Stimulated activated CD4-positive, alpha-beta T cell treated with anti-CD3 and anti-CD28 coated beads, Interleukin-4, amount 100 ng/mL, for 24 hours (primary cell): ENCODE measurements at places on chromosomes 16 and 17.

DNA sequence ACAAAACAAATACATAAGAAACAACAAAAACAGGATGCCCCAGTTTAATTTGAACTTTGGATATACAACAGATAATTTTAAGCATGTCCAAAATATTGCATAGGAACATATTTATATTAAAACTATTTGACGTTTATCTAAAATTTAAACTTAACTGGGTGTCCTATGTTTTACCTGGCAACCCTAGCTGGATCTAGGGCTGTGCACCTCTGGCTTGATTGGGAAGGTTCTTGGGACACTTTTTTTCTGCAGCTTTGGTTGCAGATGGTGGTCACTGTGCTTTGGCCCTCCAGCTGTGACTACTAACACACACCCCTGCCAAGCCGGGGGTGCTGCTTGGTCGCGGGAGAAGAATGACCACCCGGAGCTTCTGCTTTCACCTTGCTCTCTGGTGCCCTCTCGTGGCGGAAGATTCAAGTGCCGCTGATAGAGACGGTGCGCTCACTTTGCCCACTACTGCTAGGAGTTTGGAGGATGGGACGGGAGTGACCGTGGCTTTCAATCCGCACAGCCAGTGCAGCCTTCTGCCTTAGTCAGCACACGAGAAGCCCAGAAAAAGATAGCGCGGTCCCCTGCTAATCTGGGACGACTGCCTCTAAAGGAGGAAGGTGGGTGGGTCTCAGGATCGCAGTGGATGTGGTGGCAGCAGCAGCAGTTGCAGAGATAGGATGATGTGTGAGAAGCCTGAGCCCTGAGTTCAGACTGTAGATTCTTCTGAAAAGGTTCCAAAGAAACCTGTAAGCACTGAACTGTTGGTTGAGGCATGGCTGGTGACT is 6.7 kb downstream of the SPACA3 start:
- DNase-seq: peak; percentile 77

GRCh38 chr16:58020628-58021521 is 4.7 kb upstream of the MMP15 start:
- DNase-seq: peak; percentile 64

DNA sequence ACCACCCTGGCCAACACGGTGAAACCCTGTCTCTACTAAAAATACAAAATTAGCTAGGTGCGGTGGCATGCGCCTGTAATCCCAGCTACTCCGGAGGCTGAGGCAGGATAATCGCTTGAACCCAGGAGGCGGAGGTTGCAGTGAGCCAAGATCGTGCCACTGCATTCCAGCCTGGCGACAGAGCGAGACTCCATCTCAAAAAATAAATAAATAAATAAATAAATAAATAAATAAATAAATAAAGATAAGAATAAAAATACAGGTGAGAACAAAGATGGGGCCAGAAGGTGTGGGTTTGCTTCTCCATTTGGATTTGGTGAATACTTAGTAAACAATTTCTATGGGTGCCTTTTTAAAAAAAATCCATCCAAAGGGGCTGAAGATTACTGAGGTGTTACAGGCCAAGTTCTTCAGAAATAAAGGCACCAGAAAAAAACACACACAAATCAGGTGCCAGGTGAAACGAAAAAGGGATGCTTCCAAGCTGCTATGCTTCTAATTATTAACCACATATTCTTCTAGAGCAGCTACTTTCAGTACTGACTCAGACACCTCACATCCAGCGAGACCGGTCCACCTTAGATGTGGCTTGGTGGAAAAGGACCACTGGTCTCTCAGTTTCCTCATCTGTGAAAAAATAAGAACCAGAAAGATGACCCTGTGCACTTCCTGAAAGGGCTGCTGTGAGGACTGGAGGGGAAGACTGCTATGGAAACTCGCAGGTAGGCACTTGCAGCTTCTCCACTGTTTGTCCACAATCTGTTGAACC is 9.2 kb downstream of the GLYR1 start:
- DNase-seq: no peak

GRCh38 chr17:13152501-13152900 is 134.7 kb upstream of the ELAC2 start:
- no peak for DNase-seq

- DNase-seq: no peak
Observed at GRCh38 chr16:75322740-75323139, 71.3 kb upstream of the BCAR1 start.

GRCh38 chr16:52611817-52612673 is 65.1 kb upstream of the TOX3 start:
- DNase-seq: no peak

DNA sequence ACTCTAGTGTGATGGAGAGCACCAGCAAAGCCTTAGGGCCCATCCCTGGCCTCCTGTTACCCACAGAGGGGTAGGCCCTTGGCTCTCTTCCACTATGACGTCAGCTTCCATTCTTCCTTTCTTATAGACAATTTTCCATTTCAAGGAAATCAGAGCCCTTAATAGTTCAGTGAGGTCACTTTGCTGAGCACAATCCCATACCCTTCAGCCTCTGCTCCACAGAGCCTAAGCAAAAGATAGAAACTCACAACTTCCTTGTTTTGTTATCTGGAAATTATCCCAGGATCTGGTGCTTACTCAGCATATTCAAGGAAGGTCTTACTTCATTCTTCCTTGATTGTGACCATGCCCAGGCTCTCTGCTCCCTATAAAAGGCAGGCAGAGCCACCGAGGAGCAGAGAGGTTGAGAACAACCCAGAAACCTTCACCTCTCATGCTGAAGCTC is at the start of gene CCL8:
Gene CCL8 (plus strand): TSS at position 397 of the 445 bp plus-strand sequence. CDS start 67 bp downstream, outside the sequence.
- DNase-seq: no peak

DNA sequence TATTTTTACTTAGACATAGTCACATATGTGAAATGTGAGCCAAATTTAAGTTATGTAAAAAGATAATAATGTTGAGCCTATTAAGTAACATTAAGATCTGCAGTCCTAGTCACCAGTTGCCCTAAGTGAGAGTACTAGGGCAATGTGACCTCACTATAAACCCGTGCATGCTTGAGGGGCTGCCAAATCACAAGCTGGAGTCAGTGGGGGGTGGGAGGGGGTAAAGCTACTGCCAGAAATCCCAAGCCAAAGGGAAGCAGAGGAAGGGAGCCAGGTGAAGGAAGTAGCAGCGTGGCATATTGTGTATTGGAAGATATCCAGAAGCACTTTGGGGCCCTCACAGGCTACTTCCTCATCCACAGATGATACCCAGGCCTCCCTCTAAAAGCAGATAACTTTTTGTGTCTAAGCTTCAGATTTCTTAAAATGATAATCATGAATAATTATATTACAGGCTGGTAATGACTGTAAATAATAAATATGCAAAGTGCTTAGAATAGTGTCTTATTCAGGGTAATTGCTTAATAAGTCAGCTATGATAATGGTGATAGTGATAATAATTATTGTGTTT is 134.1 kb downstream of the CA10 start:
- no peak for DNase-seq

- DNase-seq: no peak
Observed at GRCh38 chr16:69724981-69725479, 1.3 kb downstream of the NQO1 start.

- no peak for DNase-seq
Observed at GRCh38 chr17:18960241-18960665, 8.3 kb downstream of the SLC5A10 start.

DNA sequence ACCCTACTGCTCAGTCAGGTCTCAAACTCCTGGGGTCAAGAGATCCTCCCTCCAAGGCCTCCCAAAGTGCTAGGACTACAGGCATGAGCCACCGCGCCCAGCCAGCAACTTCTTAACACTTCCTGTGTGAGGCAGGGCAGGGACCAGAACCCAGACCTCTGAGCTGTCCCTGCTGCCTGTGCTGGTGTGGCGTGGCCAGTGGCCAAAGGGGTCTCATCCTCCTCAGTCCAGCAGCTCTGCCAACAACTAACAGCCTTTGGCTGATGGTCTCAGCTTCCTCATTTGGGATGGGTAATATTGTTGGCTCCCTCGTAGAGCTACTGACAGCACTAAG is 1.4 kb upstream of the LLGL1 start:
- DNase-seq: no peak

GRCh38 chr16:27703545-27703944 is 153.6 kb downstream of the KATNIP start:
- no peak for DNase-seq

- DNase-seq: no peak
Observed at GRCh38 chr16:1154887-1155331, 2.0 kb downstream of the CACNA1H start.

DNA sequence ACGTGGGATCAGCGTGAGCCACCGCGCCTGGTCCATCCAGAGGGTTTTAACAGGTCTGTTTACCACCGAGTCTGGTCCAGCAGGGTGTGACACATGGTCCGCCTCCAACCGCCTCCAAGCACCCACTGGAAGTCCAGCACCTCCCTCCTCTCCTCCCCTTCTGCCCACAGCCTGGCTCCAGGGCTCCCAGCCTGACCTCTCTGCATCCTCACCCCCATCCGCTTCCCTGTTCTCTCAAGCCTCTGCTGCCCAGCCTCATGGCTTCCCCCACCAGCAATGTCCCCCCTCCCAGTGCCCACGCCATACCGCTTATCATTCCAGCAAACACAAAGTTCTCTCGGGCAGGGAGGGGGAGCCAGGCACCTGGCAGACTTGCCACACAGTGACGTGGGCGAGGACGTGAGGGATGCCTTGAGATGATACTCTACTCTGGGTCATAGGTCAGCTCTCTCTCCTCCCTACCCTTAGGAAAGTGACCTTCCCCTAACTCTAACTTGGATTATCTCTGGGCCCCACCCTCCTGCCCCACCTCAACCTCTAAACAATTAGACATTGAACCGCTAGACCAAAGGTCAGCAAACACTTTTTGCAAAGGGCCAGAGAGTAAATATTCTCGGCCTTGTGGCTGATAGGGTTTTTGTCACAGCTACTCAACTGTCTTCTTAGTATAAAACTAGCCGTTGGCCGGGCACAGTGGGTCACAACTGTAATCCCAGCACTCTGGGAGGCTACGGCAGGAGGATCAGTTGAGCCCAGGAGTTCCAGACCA is 23.1 kb downstream of the CDC42EP4 start:
- no peak for DNase-seq

- DNase-seq: peak; percentile 43
Observed at GRCh38 chr17:48429156-48429555, 858 bp downstream of the SKAP1 start.

- DNase-seq: no peak
Observed at GRCh38 chr16:65125322-65125721, 3.5 kb upstream of the CDH11 start.

DNA sequence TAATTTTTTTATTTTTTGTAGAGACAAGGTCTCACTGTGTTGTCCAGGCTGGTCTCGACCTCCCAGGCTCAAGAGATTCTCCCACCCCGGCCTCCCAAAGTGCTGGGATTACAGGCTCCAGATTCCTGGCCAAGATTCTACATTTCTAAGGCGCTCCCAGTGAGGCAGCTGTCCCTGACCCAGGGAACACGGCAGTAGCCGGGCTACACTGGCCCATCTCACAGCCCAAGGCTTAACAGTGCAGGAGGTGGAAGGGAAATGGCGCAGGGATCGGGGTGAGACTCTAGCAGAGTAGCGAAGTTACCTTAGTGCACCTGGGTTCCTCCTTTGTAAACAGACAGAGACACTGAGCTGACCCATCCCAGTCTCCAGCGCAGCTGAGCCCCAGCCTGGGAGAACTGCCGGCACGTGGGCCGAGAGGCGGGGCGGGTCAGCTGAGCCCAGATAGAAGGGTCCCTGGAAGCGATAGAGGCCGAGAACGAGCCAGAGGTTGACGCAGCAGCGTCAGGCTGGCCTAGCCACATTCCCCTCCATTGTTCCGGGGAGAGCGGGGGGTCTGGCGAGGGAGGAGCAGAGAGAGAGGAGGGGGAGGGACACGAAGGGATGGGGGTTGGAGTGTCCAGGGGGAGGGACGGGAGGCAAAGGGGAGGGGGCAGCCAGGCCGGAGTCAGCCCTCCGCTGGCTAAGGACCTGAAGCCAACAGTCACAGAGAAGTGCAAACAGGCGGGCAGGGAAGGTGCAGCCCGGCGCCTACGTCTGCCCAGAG is 2.5 kb downstream of the CARHSP1 start:
- DNase-seq: no peak

DNA sequence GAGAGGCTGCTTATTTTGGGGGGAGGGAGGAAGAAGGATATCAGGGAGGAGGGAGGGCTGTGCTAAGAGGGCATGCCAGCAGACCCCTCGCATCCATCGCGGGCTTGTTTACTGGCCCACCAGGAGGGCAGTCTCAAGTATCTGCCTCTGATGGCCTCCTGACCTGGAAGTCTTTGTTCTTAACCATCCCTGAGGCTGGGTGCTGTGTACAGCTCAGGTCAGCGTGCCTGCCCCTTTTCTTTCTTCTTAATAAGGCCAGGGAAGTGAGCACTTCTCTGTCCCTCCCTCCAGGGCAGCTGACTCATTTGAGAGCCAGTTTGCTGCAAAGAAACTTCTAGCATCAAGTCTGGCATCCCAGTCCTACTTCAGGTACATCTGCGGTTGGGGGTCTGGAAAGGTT is 157.0 kb downstream of the CCDC182 start:
- no peak for DNase-seq

GRCh38 chr17:8628172-8628571 is 2.4 kb downstream of the MYH10 start:
- DNase-seq: no peak

- peak; percentile 74 for DNase-seq
Observed at GRCh38 chr17:82238472-82239201, 9.8 kb downstream of the SLC16A3 start.

- DNase-seq: no peak
Observed at GRCh38 chr17:53942898-53943297, 120.2 kb downstream of the KIF2B start.

DNA sequence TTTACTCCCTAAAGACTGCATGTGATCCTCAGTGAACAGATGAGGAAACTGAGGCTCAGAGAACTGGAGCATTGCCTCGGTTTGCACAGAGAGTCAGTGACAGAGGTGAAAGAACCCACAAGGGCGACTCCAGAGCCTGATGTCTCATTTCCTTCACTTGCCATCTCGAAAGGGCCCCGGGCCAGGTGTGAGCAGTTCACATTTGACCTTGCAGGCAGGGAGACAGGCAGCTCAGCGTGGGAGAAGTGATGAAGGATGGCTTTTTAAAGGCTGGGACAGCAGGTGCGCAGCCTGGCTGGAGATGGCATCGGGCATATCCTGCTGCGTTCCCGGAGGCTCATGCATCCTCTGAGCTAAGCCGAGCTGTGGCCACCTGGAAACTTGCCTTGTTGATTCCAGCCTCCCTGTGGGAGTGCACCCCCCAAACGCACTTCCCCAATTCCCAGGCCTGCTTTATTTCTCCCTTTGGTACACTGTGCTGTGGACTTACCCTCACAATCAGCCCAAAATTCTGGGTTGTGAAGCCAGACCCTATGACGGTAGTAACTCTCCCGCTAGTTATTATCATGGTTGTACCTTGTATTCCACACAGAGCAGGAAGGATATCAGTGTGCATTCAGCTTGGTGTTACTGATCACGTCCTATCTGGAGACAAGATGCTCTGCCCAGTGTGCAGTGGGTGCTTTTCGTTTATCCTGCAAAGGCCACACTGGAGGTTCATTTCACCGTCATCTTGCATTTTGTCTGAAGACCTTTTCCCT is 753.2 kb upstream of the EEF2KMT start:
- DNase-seq: no peak

- no peak for DNase-seq
Observed at GRCh38 chr17:28330671-28331070, 4.6 kb downstream of the IFT20 start.

GRCh38 chr16:4614571-4615383 is at the start of gene UBALD1:
TSS of gene UBALD1 (minus strand) at chr16:4614888. CDS start at chr16:4614797, 91 bp downstream.
- peak; percentile 80 for DNase-seq
